ENCODE measurements at places on chromosomes 6 and 20.

DNA sequence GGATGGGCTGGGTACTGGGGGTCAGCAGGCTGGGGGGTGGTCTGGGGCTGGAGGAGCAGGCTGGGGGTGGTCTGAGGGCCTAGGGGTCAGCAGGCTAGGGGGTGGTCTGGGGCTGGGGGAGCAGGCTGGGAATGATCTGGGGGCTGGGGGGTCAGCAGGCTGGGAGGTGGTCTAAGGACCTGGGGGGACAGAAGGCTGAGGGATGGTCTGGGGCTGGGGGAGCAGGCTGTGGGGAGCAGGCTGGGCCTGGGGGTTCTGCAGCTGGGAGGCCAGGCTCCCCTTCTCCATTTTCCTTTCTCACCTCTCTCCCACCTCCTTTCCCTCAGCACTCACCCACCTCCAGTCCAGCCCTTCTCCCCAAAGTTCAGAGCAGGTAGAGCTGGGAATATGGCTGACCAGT, 114.2 kb downstream of the PSMB1 start:
- no peak for DNase-seq

DNA sequence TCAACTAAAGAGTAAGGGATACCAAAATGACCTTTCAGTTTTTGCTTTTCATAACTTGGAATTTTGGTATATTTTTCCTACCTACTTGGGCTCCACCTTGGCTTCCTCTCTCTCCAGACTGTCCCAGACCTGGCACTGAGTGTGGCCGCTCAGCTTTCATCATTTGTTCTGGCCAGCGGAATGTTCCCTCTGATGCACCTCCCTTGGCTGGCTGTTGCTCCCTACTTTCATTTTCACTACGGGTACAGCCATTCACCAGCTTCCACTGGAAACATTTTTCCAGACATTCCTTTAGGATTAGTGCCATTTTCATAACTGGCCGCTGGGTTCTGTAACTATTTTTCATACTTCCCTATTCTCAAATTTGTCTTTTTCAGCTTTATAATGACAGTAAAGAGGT, 487.4 kb downstream of the TENT5A start:
- DNase-seq = no peak

- no peak for DNase-seq
Observed at GRCh38 chr6:105917038-105917695, 169.0 kb upstream of the PRDM1 start.

- DNase-seq = no peak
Observed at GRCh38 chr6:128601060-128601459, 80.7 kb upstream of the PTPRK start.

GRCh38 chr20:31674895-31675827, 37.4 kb downstream of the COX4I2 start:
- DNase-seq = peak; percentile 75

DNA sequence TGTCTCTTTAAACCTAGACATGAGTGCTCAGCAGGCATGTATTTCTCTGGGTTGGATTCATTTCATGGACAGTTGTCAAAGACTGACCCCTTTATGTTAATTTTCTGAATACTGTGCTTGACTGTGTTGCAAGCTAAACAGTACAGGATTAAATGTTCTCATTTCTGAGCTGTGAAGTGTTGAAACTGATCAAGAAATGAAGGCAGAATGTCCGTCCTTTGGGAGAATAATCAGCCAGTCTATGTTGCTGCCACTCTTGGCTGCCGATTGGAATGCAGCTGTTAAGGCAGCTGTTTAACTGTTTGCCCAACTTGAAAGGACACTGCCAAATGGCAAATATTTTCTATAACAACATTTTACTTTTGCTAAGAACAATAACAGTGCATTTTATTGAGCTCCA, 87.3 kb downstream of the CEP57L1 start:
- peak; percentile 8 for DNase-seq

DNA sequence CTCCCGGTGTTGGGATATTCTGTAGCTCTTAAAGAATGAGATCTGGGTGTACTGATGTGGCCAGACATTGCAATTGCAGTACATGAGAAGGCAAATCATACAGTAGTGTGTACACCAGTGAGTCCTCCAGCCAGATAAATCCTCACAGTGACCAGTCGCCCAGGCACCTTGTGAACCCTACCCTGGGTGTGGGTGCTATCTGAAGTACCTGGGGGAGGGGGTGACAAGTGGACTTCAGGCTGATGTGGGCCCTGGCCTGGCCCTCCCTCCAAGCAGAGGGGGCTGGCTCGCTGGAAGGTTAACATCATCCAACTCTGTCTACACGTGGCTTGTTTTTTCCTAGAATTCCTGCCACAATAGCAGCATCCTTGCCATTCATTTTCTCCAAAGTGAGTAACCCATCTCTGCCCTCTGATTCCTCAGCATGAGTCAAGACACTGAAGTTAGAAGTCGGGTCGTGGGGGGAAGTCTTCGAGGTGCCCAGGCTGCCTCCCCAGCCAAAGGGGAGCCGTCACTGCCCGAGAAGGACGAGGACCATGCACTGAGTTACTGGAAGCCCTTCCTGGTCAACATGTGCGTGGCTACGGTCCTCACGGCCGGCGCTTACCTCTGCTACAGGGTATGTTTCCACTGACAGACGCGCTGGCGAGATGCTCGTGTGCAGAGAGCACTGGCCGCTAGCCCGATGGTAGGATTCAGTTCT, 70.8 kb downstream of the PTPN1 start:
- DNase-seq = no peak

DNA sequence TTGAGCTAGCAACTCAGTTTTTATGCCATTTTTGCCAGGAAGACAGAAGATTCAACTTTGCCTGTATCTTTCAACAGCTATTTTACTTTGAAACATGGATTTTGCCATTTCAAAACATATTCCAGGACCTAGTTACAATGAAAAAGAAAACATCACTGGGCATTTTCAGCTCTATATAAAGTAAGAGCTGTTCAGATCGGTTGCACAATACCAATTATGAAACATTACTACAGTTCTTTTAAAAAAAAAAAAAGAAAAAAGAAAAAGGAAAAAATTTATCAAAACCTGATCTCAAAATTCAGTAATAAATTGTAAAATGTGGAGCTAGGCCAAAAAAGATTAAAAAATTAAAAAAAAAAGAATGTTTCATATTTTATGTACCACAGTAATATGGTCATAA, 15.6 kb downstream of the BCLAF1 start:
- no peak for DNase-seq

DNA sequence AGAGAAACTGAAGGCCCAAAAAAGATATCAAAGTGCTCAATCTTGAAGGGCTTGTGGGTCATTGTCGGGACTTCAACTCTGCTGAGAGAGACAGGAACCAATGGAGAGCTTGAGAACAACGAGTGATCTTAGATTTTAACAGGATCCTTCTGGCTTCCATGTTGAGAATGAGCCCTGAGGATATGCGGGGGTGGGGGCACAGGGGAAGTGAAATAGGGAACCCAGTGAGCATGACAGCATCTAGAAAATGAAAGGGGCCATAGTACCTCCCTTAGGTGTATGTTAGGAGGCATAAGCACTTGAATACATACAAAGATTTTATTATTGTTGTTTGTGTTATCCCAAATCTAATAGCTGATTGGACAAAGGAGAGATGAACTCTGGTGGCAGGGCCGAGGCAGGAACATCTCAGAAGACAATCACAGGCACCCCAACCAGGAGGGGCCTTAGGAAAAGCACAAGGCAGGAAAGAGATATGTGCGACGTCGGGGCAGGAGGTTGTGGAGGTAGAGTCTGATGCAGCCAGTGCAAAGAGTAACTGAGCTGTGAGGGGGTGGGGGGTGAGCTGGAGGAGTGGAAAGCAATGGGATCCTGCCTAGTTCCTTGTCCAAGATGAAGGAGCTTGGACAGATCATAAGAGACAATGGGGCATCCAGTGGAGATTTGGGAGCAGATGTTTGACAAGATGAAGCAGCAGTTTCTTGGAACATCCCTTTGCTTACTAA, 10.4 kb downstream of the TGM6 start:
- DNase-seq = no peak

GRCh38 chr6:148747471-148748165, 788 bp downstream of the UST start:
- DNase-seq = peak; percentile 81

- no peak for DNase-seq
Observed at GRCh38 chr20:49343246-49343645, 65.4 kb upstream of the ZNFX1 start.

GRCh38 chr6:143125455-143125854, 64.8 kb downstream of the AIG1 start:
- no peak for DNase-seq

DNA sequence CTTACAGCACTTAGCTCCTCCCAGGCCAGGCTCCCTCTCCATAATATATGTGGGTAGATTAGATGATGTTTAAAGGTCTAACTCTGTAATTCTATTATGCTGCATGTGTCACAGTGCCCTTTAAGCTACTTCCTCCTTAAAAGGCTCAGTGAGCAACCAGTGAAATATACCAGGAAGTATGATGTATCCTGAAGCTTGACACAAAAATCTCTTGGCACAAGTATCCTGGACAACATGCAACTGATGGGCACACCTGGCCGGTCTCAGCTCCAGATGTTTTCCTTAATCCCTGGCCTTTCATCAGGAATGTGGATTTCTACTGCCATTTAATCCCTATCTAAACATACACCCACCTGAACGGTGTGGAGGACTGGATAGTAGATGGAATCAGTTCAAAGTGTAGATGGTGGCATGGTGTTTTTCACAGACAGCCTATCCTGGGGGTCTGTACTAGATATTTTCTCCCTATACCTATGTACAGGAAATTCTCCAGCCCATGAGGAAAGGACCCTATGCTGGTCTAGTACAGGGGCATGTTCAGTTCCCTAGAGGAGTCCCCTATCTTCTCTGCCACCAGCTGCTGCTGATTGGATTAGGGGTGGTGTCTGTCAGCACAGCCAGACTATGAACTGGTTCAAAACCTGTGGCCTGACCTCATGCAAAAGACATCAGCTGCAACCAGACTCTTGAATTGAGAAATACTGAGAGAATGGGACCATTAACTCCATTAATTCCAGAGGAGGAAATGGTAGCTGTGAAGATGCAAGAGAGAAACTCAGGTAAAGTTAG, 59.4 kb upstream of the CITED2 start:
- DNase-seq = no peak

GRCh38 chr6:85361643-85362014, 88.3 kb upstream of the NT5E start:
- no peak for DNase-seq

- no peak for DNase-seq
Observed at GRCh38 chr20:1700990-1701389, 43.4 kb upstream of the SIRPG start.

- no peak for DNase-seq
Observed at GRCh38 chr6:2197177-2197671, 48.2 kb downstream of the GMDS start.

DNA sequence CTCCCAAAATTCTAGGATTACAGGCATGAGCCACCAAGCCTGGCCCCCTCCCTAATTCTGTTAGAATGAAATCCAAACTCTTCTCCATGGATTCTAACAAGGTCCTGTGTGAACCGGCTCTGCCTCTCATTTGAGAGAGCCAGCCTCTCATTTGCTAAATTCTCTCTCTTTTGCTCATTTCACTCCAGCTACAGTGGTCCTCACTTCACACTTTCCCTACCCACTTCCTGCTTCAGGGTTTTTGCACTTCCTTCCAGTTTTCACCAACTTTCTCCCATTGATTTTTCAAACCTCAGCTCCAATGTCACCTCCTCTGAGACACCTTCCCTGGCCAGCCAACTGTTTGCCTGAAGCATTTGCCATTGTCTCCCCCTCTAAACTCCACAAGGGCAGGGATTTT, 5.1 kb downstream of the COX4I2 start:
- no peak for DNase-seq

- no peak for DNase-seq
Observed at GRCh38 chr6:136066005-136066404, 184.1 kb downstream of the MTFR2 start.

DNA sequence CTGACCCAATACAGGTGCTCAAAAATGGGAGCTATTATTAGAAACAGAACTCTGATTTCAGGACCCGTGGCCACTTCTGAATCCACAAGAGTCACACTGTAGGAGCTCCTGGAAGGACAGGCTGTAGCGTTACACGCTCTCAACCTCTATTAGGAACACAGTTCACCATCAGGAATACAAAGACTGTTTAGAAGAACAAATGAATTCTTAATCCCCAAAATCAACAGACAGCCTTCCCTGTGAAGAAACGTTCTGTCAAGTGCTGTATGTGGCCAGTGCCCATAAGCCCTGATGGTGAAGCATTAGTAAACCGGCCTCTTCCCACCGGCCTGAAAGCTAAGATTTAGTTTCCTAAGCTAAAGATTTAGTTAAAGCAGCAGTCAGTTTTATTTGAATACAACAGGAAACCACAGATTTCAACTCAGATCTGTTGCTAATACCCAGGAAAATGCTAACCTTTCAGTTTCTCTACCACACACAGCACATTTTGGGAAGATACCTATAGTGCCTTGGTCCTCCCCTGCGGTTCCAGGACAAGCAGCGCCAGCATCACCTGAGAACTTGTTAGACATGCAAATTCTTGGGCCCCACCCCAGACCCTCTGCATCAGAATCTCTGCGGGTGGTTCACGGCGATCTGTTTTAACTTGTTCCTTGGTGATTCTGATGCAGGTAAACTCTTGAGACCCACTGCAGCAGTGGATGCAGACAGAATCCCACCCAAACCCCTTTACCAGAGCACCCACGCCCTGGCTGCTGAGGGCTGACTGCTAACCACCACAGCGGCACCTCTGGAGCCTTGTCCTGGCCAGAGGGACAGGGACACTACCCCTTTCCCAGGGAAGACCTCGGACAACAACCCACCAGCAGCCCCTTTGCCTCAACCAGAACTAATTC, 33.4 kb downstream of the MTRES1 start:
- peak; percentile 29 for DNase-seq

DNA sequence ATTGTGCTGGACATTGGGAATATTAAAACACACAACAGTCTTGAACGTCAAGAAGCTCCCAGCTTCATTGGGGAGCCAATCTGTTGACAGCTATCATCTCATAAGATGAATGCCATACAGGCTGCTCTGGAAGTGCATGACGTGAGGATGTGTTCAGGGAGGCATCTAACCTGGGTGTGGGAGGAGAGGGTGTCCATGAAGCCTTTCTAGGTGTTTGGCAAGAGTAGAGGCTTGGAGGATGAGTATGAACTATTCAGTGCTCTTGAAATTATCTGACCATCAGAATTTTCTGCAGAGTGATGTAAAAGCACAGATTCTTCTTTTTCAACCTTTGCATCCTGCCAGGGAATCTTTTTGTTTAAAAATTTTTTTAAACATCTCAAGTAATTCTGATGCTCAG, 11.6 kb downstream of the AKAP7 start:
- DNase-seq = no peak

GRCh38 chr6:32947552-32948465, 5.1 kb downstream of the HLA-DMA start:
- peak; percentile 67 for DNase-seq

Measured in thyroid gland (tissue), 4 donors.